ENCODE measurements at places on chromosomes 7 and 10.

- H3K4me1 ChIP-seq: no peaks in the 10 kb centered on the region
- DNase-seq: no peak
- H3K27me3 ChIP-seq: no peaks in the 10 kb centered on the region
- no peaks in the 10 kb centered on the region for H3K36me3 ChIP-seq
- H3K4me3 ChIP-seq: no peak overlapping the region
Measured at GRCh38 chr10:17548162-17548561, 69.0 kb downstream of the HACD1 start.

DNA sequence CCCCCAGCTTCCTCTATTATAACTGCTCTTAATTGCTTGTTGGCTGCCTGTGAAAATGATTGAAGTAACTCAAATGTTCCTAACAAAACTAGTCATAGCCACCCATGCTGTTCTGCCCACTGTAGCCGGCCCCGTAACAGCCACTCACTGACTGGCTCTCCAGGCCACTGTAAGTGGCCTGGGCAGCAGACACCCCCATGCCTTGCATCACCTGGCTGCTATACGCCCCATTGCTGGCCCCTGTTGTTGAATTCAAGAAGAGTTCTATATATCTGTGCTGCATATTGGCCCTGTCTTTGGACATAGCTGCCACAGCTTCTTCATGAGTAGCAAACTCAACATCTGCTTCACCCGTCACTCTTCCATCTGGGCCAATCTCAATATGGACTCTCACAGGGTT, 15.1 kb downstream of the FXYD4 start:
- no peaks in the 10 kb centered on the region for H3K27me3 ChIP-seq
- no peak overlapping the region for H3K27ac ChIP-seq
- no peak for DNase-seq
- peaks cover 62% of the 10 kb centered on the region for H3K36me3 ChIP-seq
- no peak overlapping the region for H3K4me3 ChIP-seq

GRCh38 chr7:32941681-32942414, 15.4 kb upstream of the FKBP9 start:
- no peak for DNase-seq
- peaks cover 14% of the 10 kb centered on the region for H3K4me1 ChIP-seq
- peaks cover 14% of the 10 kb centered on the region for H3K27me3 ChIP-seq

DNA sequence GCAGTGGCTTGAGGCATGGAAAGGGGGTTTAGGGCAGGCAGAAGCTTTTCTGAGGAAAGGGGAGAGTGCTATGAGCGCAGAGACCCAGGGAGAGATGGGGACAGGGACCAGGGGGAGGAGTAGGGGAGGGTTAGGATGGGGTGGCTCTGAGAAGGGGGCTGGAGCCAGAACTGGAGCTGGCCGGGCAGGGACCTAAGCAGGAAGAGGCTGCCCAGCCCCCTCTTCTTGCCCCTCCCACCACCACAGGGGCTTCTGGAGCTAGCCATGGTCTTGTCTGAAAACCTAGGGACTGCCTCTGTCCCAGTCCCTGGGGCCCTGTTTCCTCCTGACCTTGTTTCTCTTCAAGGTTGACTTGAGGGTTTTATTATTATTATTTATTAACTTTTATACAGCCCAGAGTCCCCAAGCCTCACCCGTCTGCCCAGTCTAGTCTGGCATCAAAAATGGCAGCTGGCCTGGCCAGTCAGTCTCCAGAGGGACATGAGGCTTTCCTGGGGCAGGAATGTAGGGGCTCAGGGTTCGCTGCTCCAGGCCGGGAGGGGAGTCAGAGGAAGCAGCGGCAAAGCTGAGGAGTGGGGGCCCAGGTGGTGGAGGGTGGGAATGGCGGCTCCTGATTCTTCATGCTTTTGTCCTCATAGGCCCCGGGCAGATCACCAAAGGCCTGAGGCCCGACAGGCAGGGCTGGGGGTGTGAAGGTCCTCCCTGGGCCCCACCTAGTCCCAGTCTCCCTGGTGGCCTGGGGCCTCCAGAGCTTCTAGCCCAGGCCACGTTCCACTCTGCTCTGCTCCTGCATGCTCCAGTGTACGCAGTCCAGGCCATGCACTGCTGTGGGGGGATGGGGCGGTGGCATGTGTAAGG, 5.7 kb downstream of the TRIM8 start:
- H3K27me3 ChIP-seq: no peaks in the 10 kb centered on the region
- H3K4me3 ChIP-seq: no peak overlapping the region
- no peak overlapping the region for H3K27ac ChIP-seq
- H3K36me3 ChIP-seq: peaks cover 35% of the 10 kb centered on the region
- H3K4me1 ChIP-seq: peaks cover 78% of the 10 kb centered on the region
- no peak for DNase-seq

DNA sequence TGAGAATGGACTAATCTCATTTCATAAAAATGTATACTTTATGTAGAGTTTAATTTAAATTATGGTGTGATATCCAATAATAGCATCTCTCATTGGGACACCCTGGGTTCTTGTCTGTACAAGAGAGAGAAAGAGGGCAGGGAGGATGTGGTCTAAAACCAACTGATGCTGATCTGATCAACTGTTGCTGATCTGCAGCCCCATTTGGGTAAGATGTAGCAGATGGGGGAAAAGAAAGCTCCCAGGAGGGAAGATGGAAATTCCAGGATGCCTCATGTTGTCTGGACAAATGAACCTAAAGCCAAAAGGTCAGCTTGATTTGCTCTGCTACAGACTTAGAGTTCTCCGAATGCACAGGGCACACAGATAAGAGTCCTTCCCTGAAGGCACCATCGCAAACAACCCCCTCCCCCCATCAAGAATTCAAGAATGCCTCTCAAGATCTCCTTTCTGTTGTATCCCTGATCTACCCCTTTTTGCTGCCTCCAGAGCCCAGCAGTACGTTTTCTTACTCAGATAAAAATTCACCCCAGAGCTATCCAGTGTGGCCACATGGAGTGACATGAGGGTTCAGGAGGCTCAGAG, 171.4 kb upstream of the INHBA start:
- peaks cover 22% of the 10 kb centered on the region for H3K4me1 ChIP-seq
- DNase-seq: peak; percentile 29
- no peak overlapping the region for H3K27ac ChIP-seq

DNA sequence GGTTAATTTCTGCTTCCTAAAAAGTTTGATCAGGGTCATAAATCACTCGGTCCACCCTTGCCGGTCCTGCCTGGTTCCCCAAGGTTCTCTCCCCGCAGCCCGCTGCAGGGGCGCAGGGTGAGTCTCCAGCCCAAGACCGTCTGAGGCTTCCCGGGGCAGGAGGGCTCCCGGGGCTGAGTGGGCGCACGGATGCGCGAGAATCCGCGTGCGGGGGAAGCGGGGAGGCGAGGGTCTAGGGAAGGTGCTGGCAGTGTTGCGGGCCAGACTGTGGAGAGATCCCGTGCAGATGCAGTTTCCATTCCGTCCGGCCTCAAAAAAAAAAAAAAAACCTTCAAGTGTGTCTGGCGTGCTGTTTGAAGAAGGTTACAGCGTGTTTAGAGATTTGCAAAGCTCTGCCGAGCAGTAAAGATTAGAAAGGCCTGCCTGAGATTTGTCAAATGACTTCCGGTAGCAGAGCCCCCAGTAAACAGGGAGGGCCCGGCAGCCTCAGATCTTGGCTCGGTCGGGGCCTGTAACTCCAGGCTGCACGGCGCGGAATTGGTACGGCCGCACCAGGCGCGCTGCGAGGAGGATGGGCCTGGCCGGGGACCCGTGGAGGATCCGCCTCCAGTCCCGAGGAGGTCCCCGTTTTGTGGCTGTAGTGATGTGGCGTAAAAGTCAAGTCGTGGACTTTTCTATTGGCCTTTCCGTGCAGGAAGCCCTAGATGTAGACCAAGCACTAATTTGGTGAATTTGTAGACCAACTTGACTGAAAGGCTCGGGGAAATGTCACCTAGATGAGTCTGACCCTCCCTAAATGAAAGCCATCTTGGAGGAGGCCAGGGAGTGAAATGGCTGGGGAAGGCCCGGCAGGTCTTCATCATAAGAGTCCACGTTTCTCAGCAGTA, 293.2 kb upstream of the NFE2L3 start:
- peak overlapping the region; percentile 76 for H3K27ac ChIP-seq
- no peak for DNase-seq
- H3K4me1 ChIP-seq: peaks cover 60% of the 10 kb centered on the region
- H3K36me3 ChIP-seq: peaks cover 40% of the 10 kb centered on the region
- no peak overlapping the region for H3K4me3 ChIP-seq
- peaks cover 36% of the 10 kb centered on the region for H3K27me3 ChIP-seq

GRCh38 chr10:12622016-12622415, 272.7 kb downstream of the CAMK1D start:
- peaks cover 2% of the 10 kb centered on the region for H3K4me1 ChIP-seq
- H3K27me3 ChIP-seq: peaks cover 4% of the 10 kb centered on the region
- no peak for DNase-seq
- H3K27ac ChIP-seq: no peak overlapping the region
- no peak overlapping the region for H3K4me3 ChIP-seq
- no peaks in the 10 kb centered on the region for H3K36me3 ChIP-seq

DNA sequence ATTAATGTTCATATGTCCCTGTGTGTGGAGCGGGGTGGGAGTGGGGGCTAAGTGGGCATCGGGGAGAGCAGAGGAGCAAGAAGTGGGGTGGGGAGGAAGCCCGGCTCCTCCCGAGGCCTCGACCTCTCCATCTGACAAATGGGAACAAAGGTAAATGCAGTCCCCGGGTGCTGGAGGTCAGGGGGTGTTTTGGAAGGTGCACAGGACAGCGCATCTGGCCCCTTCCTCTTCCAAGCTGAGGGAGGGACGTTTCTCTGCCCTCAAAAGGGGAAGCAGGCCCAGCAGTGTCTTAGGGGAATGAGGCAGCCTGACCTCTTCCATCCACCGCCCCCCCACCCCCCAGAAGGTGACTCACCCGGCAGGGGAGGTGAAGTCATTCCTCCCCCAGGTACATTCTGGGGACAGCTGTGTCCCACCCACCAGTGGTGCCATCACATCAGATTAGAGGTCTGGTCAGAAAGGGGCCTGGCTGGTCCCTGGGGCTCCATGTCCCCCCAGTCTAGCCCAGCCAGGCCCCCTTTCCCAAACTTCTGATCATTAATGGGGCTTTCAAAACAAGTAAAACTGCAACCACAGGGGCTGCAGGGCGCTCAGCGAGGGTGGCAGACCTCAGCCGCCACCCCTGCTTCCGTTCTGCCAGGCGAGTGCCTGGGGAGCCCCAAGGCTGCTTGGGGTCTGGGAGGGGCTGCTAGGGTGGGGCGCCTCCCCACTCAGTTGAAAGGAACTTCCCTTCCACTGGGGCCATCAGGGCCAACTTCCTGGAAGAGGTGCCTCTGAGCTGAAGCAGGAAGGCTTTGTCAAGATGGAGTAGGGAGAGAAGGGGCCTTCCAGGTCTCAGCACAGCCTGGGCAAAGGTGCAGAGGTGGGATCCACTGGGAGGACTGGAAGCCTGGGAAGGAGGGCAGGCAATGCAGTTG, 10.8 kb downstream of the LFNG start:
- peaks cover 28% of the 10 kb centered on the region for H3K36me3 ChIP-seq
- H3K27ac ChIP-seq: peak overlapping the region; percentile 94
- H3K27me3 ChIP-seq: peaks cover 4% of the 10 kb centered on the region
- DNase-seq: peak; percentile 86
- H3K4me1 ChIP-seq: peaks cover 64% of the 10 kb centered on the region
- H3K4me3 ChIP-seq: peak overlapping the region; percentile 70

GRCh38 chr10:103558911-103559310, 65.4 kb downstream of the NEURL1 start:
- H3K27me3 ChIP-seq: peaks cover 67% of the 10 kb centered on the region
- no peak overlapping the region for H3K27ac ChIP-seq
- H3K36me3 ChIP-seq: no peaks in the 10 kb centered on the region
- H3K4me3 ChIP-seq: no peak overlapping the region
- DNase-seq: no peak

GRCh38 chr10:3876350-3876962, 91.4 kb upstream of the KLF6 start:
- peak overlapping the region; percentile 79 for H3K27ac ChIP-seq
- peaks cover 56% of the 10 kb centered on the region for H3K4me1 ChIP-seq
- DNase-seq: no peak
- H3K27me3 ChIP-seq: no peaks in the 10 kb centered on the region
- no peak overlapping the region for H3K4me3 ChIP-seq

- H3K27me3 ChIP-seq: peaks cover 4% of the 10 kb centered on the region
- no peak for DNase-seq
- no peak overlapping the region for H3K27ac ChIP-seq
- no peak overlapping the region for H3K4me3 ChIP-seq
- H3K4me1 ChIP-seq: peaks cover 2% of the 10 kb centered on the region
Measured at GRCh38 chr10:33306701-33307519, 27.6 kb downstream of the NRP1 start.

GRCh38 chr10:10845826-10846503, 171.7 kb upstream of the CELF2 start:
- H3K4me1 ChIP-seq: no peaks in the 10 kb centered on the region
- H3K27me3 ChIP-seq: peaks cover 14% of the 10 kb centered on the region
- no peak overlapping the region for H3K27ac ChIP-seq
- no peak for DNase-seq
- H3K36me3 ChIP-seq: no peaks in the 10 kb centered on the region

DNA sequence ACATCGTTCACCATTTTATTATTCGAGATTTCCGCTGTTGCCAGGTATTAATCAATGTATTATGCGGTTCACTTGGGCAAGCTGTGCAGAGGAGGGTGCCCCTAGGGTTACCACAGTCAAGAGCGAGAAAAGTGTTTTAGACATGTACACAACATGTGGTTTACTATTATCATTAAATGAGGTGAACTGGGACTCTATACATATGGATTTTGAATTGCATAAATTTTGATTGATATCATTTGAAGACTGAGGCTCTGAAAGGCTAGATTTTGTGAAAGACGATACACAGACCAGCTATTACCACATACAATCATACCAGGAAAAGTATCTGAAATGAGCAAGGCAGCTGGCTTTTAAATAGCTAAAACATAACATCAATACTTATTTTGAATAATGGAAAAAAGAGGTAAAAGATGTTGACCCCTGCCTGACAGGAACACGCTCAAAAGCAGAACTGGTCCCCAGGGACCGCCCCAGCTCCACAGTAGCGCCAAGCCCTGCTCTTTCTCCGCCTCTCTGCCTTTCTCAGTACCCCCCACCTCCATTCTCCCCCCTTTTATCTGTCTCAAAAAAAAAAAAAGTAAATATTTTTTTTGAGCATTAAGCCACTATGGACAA, 413.4 kb upstream of the MKI67 start:
- no peaks in the 10 kb centered on the region for H3K4me1 ChIP-seq
- no peak overlapping the region for H3K4me3 ChIP-seq
- H3K36me3 ChIP-seq: no peaks in the 10 kb centered on the region
- no peak overlapping the region for H3K27ac ChIP-seq

DNA sequence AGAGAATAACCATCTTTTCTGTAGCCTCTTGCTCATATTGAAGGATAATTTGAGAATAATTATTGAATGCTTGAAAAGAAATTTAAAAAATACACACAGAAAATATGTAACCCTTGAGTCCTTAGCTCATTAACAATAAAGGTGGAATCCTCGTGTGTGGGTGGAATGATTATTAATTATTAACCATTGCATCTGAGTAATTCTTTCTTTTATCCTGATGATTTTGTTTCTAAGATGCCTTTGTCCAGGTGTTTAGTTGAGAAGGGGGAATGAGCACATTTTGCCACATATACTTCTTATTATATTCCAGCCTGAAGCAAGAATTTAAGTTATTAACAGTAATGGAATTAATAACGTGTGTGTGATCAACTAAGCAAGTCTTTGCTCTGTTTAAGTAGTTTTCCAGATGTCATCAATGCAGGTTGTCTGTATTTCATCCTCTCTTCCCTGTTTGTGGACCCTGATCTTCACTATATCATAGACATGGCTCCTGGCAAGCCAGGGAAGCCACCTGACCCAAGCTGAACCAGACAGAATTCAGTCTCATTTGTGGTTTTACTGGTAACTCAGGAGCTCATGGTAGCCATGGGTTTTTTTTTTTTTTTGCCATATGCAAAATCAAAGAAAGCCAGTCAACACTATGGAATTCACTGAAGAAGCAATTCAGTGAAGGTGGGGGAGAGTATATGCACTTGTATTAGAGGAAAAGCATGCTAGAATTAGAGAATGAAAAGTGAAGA, 144.3 kb downstream of the KIF20B start:
- no peaks in the 10 kb centered on the region for H3K4me1 ChIP-seq
- H3K27ac ChIP-seq: no peak overlapping the region
- peaks cover 18% of the 10 kb centered on the region for H3K27me3 ChIP-seq
- no peak for DNase-seq
- H3K36me3 ChIP-seq: no peaks in the 10 kb centered on the region
